IPS-NIHi11 (cell line): ENCODE measurements at places on chromosomes 7 and 10.

DNA sequence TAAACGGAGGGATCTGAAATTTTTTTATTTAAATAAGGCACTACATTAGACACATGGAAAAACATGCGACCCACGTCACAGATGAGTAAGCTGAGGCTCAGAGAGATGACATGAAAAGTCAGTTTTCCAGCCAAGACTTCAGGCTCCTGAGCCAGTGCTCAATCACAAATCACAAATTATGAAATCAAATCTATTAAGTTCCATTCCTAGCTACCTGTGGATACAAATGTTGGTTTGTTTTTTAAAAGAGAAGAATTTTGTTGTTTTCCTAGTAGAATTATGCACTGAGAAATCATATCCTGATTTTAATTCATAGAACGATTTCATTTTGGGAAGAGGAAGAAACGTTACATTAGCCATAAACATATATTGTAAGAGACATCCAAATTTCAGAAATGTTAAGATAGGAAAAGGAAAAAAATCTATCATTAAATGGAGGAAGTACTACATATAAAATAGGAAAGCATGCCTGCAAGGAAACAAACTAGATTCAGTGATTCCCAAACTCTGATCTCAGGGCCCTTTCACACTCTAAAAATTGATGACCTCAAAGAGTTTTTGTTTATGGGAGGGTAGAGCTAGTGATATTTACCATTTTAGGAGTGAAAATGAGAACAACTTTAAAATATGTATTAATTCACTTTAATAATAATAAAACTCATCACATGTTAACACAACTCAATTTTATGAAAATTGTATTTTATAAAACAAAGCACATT, 340.4 kb downstream of the PARD3 start:
- no peak for DNase-seq

- peak; percentile 49 for DNase-seq
These were observed 117.2 kb downstream of the PIP4K2A start for GRCh38 chr10:22597138-22597537.

- DNase-seq: no peak
These were observed 76.4 kb downstream of the CRPPA start for GRCh38 chr7:16344927-16345326.

DNA sequence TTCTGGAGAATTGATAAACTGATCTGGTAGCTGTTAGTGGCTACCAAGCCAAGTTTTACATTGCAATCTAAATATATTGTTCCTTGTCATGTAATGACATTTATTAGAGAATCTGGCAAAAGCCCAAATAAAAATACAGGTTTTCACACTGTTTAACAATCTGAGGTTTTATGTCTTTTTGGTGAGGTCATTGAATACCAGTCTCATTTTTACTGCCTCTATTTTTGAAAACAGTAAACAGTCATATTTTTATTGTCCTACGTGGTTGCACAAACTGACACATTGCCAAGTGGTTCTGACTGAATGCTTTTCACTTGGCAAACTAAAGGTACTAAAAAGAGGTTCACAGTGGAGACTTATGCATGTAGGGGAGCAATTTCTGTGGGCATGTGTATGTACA, 157.5 kb downstream of the PRKG1 start:
- no peak for DNase-seq

DNA sequence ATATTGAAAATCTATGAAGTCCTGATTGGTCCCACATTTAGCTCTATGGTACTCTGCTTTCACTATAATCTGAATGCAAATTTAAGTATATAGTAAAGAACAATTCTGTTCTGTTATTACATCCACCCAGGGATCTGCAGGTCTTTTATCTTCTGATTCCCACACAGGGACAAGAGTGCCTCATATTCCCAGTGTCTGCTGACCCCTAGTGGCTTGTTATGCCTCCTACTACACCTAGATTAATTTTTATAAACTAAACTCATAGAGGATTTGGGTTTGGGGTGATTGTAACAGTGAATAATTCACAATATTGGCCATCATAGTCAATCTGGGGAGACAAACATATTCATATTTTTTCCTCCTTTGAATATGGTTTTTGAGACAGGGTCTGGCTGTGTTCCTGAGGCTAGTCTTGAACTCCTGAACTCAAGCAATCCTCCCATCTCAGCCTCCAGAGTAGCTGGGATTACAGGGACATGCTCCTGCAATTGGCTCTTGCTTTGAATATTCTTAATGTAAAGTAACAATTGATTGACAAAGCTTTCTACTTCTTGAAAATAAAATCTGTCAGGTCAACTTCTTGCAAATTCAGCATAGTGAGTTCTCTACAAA, 282.1 kb downstream of the KCND2 start:
- peak; percentile 68 for DNase-seq

GRCh38 chr7:2645274-2645868, 13.6 kb downstream of the TTYH3 start:
- DNase-seq: no peak

GRCh38 chr10:122845783-122846332, at the start of gene CUZD1:
TSS of gene CUZD1 (minus strand) at chr10:122845857. CDS start at chr10:122845843, 14 bp downstream.
- DNase-seq: peak; percentile 44

DNA sequence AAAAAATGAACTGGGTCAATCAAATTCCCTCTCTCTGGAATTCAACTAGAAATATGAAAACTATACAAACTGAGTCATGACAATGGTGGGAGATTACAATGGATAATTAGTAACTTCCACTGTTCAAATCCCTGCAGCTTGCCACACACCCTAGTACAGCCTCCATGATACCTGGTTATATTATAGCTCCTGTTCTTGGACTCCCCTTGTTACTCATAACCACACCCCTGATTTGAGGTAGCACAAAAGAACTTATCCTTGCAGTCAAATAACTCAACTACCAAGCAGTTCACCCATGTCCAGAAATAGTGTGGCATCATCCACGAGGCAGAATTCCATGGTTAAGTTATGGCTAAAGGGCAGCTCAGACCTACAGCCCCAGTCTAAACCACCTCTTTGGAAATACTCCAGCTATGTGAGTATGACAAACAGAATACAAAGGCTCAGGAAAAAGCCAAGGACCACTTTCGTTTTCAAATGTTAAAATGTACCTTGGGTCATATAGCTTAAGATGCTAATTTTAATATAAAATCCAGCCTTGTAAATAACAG, 164.7 kb downstream of the CPEB3 start:
- DNase-seq: no peak

- DNase-seq: no peak
These were observed 433.6 kb upstream of the GALNT17 start for GRCh38 chr7:70698219-70698832.

- DNase-seq: no peak
These were observed 224.7 kb downstream of the CUX1 start for GRCh38 chr7:102042016-102042656.

GRCh38 chr7:159096736-159097581, 47.7 kb downstream of the VIPR2 start:
- DNase-seq: no peak

DNA sequence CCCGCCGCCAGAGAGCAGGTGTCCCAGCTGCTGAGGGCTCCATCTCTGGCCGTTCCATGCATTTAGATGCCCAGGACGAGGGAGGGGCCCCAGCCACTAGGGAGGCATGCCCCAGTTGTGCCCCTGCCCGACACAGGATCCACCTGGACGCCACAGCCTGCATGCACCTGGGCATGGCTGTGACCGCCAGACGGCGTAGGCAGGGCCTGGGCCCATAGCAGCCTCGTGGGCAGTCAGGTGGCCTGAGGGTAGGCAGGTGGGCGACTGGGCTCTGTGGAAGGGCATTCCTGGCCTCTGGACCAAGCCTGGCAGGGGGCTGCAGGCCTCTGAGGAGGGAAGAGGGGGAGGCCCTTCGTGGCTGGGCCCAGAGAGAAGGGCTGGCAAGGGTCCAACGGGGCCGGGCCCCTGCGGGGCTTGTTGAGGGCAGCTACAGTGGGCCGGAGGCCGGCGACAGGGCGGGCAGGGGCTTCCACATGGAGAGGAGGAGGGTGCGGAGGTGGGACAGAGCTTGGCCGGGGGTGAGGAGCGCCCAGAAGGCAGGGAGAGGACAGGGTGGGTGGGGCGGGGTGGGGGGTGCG, 76.0 kb upstream of the NKX6-2 start:
- DNase-seq: no peak
